Panc1 (cell line): ENCODE measurements at places on chromosomes 2 and 18. TPM values are rescaled to one million over a fixed set of nuclear protein-coding genes. Genes with fewer than 3 reads are reported as not detected.

The RAX gene
- total RNA-seq, result not detected

The ARHGEF4 gene
- 0.80 TPM for total RNA-seq

The TUBA4B gene
- total RNA-seq, result not detected

The DUSP19 gene
- total RNA-seq, result 1.3 TPM

The USP37 gene
- total RNA-seq, result 19.2 TPM

The TRIM54 gene
- total RNA-seq, result 0.21 TPM

The HOXD3 gene
- 1.8 TPM for total RNA-seq

The SH3YL1 gene
- 28.4 TPM for total RNA-seq

The RGPD3 gene
- total RNA-seq, result 0.31 TPM

The ACOXL gene
- total RNA-seq, result 4.9 TPM
